ENCODE measurements at places on chromosomes 6 and 20.

- DNase-seq = no peak
These were observed 1.4 kb upstream of the HLA-G start for GRCh38 chr6:29826271-29826670.

- no peak for DNase-seq
These were observed 54.5 kb downstream of the ELOVL2 start for GRCh38 chr6:10989587-10989986.

DNA sequence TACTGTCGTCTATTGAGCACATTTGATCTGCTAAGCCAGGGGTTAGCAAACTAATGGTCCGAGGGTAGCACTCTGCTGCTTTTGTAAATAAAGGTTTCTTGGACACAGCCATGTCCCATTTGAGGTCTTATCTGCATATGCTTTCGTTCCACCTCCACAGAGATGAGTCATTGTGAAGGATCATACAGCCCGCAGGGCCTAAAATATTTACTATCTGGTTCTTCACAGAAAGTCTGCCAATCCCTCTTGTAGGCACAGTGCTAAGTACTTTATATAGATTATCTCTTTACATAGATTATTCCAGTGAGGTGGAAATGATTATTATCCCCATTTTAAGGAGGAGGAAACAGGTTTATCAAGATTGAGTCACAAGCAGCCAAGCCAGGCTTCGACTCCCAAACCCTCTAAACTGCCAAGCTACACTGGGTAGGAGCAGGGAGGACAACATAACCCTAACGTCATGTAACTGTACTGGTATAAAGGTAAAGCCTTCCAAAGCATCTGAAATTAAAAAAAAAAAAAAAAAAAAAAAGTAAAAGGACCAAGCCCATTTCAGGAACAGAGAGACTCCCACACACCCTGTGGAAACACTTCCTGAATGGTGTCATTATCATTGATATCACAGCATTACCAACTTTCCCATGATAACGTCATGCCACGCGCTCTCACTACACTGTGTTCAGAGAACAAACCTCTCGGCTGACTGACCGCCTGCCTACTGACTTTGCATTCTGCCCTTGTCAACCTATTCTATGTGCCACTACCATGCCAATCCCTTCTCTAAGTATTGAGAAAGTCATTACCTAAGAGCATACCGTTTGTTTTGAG lies 101.0 kb downstream of the KIF16B start:
- no peak for DNase-seq

DNA sequence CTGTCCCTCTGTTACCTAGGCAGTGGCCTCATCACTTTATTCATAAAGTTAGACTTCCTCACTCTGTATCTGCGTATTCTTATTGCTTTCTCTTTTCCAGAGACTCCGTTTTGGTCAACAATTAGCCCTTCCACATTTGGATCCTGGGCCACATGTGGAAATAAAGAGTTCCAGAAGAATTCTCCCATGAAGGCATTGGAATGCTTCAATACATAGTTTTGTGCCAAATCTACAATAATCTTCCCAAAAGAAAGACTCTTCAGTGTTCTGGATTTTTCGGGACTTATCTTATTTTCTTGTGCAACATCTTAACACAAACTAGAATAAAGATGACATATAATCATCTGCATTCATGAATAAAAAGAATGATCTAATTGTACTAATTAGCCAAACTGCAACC lies 187.7 kb upstream of the BMP2 start:
- no peak for DNase-seq

GRCh38 chr20:39899881-39900280 lies 789.2 kb downstream of the MAFB start:
- no peak for DNase-seq

GRCh38 chr6:31631681-31632278 lies 11.3 kb downstream of the PRRC2A start:
- DNase-seq = no peak

DNA sequence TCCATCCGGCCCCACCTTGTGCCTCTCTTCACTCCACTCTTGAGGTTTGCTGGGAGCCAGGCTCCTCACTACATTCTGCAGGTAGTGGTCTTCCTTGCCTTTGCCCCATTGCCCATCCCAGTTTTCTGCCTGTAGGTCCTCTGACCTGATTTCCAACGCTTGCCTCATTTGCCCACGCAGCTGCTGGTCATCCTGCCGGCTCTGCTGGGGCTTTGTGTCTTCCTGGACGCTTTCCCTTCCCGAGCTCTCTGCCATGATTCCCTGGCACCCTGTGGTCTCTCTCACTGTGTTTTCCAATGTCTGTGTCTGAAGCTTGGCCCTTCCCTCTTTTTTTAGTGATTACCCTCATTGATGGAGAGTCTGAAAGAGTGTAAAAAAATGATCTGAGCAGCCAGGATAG lies 451.6 kb downstream of the UTRN start:
- no peak for DNase-seq

DNA sequence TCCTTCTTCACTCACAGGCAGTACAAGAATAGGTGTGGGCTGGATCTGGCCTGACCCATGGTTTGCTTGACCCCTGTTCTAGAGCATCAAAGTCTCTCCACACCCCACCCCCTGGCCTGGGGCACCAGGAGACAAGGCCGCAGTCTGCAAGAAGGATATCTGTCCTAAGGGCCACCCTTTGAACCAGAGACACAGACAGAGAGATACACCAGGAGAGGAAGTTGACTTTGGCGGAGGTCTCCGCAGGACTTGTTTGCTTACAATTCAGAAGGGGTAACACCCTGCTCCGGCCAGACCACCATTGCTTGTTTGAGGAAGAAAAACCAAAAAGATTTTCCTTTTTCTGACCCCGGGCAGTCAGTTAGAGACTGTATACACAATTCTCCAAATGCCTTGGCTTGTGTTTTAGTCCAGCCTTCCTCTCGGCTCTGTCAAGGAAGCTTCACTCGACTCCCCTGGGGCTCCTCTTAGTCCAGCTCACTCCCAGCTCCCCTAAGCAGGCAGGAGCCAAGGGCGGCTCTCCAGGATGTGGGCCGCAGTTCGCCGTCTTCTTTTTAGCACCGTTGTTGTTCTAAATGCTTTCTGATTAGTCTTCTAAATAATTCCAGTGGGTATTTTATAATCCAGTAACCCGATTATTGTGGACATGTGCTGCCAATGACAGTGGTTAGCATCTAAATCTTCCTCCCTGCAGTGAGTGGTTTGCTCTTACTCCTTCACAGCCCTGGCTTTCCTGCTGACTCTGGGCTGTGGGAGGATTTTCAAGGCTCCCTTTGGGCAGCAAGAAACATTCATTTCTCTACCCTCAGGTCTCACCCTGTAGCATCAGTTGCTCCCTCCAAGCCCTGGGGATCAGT lies 58.6 kb upstream of the MRPS10 start:
- no peak for DNase-seq

DNA sequence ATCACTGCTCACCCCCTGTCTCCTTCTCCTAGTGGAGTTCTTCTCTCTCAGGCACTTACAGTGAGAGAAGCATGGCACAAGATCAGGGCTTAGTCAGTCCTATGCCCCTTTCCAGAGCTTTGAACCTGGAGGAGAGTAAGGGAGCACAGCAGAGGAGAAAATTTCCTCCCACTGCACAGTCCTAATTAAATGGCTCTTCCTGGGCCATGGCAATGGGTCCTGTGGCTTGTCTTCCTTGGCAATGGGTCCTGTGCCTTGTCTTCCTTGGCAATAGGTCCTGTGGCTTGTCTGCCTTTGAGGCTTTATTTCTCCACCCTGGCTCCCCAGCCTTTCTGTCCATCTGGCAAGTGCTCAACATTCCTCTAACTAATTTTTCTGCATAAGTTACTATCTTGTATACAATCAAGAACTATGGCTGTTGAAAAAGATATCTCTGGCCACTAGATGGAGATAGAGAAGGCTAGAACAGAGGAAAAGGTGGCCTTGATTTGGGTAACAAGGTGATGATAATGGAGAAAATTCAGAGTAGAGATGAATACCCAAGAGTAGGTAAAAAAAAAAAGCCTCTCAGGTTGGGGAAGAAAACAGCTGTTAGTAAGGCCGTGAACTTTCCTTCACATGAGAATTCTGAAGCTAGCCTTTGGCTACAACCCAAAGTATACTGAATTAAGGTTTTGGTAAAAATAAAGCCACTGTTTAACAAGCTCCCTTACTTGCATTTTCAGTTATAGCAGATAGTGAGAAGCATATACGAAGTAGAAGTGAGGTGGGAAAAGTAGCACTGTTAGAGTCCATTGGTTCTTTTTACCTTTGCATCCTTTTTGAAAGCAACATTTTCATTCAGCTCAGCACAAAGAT lies 504.9 kb downstream of the DOK5 start:
- no peak for DNase-seq

DNA sequence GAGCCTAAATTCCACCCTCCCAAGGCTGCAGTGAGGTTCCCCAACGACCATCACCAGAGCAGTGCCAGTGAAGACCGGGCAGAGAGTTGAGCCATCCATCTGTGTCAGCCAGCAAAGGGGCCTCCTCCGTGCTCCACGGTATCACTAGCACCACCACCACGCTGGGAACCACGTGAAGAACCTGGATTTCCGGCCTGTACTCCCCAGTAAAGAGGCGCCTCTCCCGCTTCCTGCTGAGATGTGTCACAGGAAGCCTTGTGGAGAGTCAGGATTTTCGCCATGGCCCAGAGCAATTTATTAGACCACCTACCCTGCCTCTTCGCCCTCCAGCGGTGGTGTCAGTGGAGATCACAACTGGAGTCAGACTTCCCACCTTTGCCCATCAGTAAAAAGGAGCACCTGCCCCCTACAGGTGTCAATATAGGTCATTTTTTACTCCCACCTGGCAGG lies 28.8 kb downstream of the CPXM1 start:
- DNase-seq = no peak

- DNase-seq = peak; percentile 85
These were observed 12.9 kb downstream of the PARD6B start for GRCh38 chr20:50744143-50744792.

DNA sequence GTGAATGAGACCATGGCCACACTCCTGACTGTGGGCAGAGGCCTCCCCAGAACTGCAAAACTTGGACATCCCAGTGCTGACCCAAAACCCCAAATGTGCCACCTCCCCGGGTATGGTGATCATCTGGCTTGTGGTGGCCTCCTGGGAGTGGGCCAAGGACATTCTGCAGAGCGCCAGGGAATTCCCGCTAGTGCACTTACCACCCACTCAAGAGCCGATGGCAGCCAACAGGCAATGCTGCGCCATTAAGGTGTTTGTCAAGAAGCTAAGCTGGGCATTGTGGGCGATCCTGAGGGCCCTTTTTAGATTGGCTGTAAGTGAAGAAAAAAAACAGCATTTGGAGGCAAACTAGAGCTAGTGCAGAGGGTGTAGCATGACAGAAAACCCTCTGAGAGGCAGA lies 9.4 kb downstream of the MMP24 start:
- DNase-seq = no peak

- DNase-seq = peak; percentile 56
These were observed 7.4 kb upstream of the INSM1 start for GRCh38 chr20:20360464-20360863.

DNA sequence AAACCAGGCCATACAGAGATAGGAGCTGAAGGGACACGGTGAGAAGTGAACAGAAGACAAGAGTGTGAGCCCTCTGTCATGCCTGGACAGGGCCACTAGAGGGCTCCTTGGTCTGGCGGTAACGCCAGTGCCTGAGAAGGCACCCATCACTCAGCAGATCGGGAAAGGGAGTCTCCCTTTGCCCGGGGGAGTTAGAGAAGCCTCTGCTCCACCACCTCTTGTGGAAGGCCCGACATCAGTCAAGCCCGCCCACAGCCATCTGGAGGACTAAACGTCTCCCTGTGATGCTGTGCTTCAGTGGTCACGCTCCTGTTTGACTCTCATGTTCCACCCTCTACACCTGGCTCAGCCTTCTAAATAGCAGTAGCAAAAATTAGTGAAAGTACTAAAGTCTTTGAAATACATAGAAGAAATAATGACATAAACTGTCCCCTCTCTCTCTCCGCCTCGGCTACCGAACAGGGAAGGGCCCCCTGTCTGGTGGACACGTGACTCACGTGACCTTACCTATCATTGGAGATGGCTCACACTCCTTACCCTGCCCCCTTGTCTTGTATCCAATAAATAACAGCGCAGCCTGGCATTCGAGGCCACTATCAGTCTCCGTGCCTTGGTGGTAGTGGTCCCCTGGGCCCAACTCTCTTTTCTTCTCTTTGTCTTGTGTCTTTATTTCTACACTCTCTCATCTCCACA lies 66.7 kb downstream of the RPP21 start:
- DNase-seq = peak; percentile 41

- DNase-seq = no peak
These were observed 363.1 kb upstream of the AGPAT4 start for GRCh38 chr6:161636882-161637430.

- DNase-seq = no peak
These were observed 4.0 kb upstream of the OXT start for GRCh38 chr20:3067139-3068014.

- peak; percentile 54 for DNase-seq
These were observed 35.9 kb downstream of the PLCG1 start for GRCh38 chr20:41173161-41173721.

DNA sequence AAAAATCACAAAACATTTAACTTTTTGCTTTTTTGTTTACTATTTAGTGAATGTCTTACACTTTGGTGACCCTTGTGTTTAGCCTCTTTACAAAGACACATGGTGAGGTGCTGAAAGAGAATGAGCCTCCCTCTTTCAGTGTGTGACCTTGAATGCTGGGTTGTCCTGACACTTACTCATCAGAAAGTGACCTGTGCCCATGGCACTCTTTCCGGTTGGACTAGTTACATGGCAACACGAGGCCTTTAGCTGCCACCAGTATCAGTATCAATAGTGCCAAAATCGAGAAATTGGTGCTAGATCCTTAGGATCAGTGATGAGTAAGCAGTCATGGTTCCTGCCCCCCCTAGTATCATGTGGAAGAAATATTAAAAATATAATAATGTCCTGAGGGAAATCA lies 1.7 kb upstream of the RPL7L1 start:
- no peak for DNase-seq

DNA sequence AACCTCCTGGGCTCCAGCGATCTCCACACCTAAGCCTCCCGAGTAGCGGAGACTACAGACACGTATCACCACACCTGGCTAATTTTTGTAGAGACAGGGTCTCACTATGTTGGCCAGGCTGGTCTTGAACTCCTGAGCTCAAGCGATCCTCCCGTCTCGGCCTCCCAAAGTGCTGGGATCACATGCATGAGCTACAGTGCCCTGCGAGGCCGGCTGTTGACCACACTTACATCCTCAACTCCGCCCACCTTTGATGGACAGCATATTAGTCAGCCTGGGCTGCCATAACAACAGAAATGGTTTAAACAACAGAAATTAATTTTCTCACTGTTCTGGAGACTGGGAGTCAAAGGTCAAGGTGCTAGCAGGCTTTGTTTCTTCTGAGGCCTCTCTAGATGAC lies 107.7 kb downstream of the JPH2 start:
- no peak for DNase-seq

- no peak for DNase-seq
These were observed 49.7 kb downstream of the ZBTB2 start for GRCh38 chr6:151341476-151342195.

- no peak for DNase-seq
These were observed 8.1 kb upstream of the DDR1 start for GRCh38 chr6:30876039-30876730.

DNA sequence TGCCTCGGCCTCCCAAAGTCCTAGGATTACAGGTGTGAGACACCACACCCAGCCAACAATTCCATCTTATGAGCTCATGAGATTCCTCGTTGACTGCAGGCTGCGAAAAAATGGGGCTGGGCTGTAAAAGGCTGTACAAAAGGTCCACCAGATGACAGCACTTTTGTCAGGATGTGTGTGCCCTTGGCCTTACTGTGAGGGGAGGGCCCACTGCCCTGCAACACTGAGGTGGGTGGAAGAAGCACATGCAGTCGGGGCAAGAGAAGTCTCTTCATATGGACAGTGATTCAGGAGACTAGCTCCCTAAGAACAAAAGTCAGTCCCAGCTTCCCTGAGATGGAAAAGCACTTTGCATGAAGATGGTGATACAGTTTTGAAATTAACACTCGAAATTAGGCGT lies 50.5 kb downstream of the KCTD20 start:
- DNase-seq = no peak

Measured in HFFc6 (cell line).